ENCODE measurements at places on chromosomes 7 and 10.

DNA sequence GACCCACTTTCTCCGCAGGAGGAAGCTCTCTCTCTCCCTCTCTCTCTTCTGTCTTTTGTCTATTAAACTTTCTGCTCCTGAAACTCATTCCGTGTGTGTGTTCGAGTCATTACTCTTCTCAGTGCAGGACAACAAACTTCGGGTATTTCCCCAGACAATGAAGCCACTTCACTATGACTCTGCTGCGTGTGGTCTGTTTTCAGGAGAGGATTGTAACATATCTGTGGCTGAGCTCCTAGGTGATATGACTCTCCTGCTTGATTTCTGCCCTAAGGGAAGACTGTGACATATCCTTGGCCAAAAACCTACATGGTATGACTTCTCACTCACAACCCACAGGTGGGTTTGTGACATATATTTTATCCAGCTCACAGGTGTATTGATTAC is 39.9 kb upstream of the ZNF107 start:
- DNase-seq = no peak

- no peak for DNase-seq
Measured at GRCh38 chr7:18402488-18403183, 92.9 kb upstream of the HDAC9 start.

GRCh38 chr7:94530109-94530508 is 20.5 kb downstream of the CASD1 start:
- DNase-seq = no peak

GRCh38 chr10:91210435-91210834 is 10.0 kb upstream of the PCGF5 start:
- peak; percentile 94 for DNase-seq

GRCh38 chr7:4205828-4206227 is 476.3 kb upstream of the FOXK1 start:
- no peak for DNase-seq

GRCh38 chr10:100508691-100509150 is 10.9 kb downstream of the SEC31B start:
- DNase-seq = peak; percentile 15

DNA sequence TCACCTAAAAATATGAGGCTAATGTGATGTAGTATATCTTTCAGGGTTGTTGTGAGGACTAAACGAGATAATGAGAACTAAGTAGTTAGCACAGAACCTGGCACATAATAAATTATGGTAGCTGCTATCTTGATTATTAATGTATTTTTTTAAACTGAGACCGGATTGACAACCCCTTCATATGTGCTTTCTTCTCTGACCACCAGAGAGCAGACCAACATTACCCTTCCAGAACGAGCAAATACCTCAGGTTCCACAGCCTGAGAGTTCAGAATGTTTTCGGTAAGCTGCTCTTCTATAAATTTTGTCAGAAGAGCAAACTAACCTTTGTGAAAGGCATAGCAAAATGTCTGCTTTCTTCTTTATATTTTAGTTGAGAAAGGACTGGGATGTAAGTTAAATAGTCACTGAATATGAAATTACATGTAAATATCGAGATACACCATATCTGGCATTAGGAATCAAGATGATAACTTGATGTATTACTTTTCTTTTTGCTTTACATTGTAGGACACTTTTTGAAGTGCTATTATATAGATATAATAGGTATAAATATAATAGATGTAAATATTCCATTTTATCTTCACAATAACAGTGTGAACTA is 13.6 kb upstream of the BPGM start:
- peak; percentile 14 for DNase-seq

DNA sequence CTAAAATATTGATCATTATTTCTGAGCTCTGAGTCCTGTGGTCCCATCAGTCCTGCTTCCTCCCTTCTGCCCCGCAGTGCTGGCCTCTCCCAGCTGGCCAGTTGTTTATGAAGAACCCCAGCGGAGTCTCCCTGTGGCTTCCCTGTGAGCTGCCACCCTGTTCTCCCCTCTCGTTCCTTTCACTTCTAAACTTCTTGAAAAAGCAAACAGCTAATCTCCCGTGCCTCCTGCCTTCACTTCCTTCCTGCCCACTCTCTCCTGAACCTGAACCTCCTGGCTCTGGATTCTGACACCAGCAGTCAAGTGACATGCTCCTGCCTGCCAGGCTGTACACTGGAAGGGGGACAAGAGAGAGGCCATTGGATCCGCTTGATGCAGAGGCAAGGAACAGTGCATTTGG is 63.7 kb upstream of the ZPBP start:
- no peak for DNase-seq

DNA sequence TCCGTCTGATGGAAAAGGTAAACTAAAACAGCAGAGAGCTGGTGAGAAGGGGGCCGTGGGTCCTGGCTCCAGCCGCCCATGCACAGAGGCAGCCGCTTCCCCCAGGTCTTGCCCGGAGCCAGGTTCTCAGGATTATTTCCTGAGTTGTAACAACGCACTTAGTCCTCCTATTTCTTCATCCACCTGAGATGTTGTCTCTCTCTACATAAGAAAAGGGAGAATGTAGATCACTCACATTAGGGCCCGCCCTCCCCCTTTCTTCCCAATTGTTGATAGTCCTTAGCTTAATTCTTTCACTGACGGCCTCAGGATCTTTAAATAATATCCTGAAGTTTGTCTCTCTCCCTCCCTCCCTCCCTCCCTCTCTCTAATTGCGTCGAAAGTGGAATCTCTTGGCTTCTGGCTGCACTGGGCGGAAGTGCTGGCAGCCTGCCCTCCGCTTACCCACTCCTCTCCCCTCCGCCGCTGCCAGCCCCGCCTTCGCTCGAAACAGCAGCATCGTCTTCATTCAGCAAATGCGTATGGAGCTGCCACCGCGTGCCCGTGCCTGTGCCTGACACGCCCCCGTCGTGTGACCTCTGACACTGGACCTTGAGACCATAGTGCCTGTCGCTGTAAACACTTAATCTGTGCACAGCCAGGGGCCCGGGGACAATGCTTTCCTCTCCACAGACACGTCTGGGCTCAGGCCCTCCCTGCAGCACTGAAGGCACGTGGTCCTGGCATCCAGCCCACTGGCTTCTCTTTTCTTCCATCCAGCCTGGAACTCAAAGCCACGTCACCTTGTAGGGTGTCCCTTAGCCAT is 174.5 kb upstream of the PPP2R2D start:
- peak; percentile 52 for DNase-seq

GRCh38 chr7:47552621-47553020 is 29.3 kb downstream of the TNS3 start:
- DNase-seq = no peak

DNA sequence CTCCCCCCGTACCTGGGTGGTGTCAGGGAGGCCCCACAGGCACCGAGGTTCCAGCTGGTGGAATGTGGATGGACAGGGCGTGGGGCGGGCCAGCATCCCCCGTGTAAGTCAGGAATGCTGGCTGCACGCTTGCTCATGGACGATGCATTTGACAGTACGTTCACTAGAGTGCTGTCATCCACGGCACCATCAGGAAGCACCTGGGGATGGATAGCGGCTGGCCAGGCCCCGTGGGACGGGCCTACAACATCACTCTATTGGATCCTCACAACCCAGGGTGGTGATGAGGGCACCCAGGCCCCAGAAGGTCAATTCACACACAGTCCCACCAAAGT is 63.6 kb downstream of the INSIG1 start:
- DNase-seq = no peak

GRCh38 chr7:155710530-155710929 is 66.1 kb downstream of the RBM33 start:
- no peak for DNase-seq

- peak; percentile 9 for DNase-seq
Measured at GRCh38 chr10:127345231-127345965, 149.0 kb upstream of the INSYN2A start.

- no peak for DNase-seq
Measured at GRCh38 chr10:132449811-132450181, 52.8 kb downstream of the PWWP2B start.

DNA sequence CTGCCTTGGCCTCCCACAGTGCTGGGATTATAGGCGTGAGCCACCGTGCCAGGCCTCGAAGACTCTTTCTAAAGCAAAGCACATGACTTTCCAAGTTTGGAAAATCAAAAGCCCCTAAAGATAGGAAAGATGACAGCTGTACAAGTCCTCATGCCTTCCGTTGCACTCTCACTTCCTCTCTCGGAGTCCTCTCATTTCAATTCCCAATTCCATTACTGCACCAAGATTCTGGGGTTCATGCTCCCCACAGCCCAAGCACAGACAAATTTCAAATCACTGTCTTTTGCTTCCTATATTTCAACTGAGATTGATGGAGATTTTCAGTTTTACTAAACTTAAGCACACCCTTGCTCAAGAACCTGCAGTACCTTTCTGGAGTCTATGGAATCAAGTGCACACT is 10.9 kb upstream of the PLAU start:
- no peak for DNase-seq
